Stimulated activated CD8-positive, alpha-beta memory T cell treated with anti-CD3 and anti-CD28 coated beads, Interleukin-12 subunit alpha, Interleukin-12 subunit beta, amount 100 ng/mL, for 4 hours (primary cell): ENCODE measurements at places on chromosomes 13 and 19.

- DNase-seq = no peak
Measured at GRCh38 chr19:13460045-13460444, 46.2 kb downstream of the CACNA1A start.

GRCh38 chr19:6828698-6829633 is 56.5 kb downstream of the VAV1 start:
- DNase-seq = no peak

- no peak for DNase-seq
Measured at GRCh38 chr19:15837221-15837731, 21.8 kb upstream of the OR10H1 start.

- DNase-seq = no peak
Measured at GRCh38 chr13:62799931-62800436, 1384.3 kb upstream of the PCDH20 start.

- no peak for DNase-seq
Measured at GRCh38 chr13:113668491-113668971, 1.5 kb downstream of the GRK1 start.
